ENCODE measurements at places on chromosomes 1 and 21.

GRCh38 chr1:247857985-247858619 is 1.1 kb downstream of the TRIM58 start:
- DNase-seq: no peak

- no peak for DNase-seq
Measured at GRCh38 chr1:43711049-43711448, 3.7 kb downstream of the ST3GAL3 start.

GRCh38 chr1:185110145-185110544 is 46.6 kb downstream of the TRMT1L start:
- no peak for DNase-seq

DNA sequence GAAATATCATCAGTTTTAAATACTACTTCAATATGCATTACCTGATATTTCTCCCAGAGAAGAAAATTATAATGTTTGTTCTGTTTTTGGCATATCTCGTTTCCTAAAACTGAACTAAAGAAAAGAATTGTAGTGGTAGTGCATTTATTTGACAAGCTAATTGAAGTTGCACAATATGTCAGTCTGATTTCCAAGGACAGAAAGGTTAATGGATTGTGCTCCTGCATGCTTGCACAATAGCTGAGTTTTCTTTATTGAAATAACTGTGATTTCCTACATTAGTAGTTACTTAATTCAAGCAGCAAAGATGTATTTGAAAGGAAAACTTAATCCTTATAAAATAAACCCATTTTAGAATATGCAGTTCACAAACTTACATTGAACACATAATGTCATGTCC is 2047.7 kb downstream of the NCAM2 start:
- DNase-seq: no peak

- no peak for DNase-seq
Measured at GRCh38 chr21:17900281-17900989, 81.3 kb upstream of the C21orf91 start.

DNA sequence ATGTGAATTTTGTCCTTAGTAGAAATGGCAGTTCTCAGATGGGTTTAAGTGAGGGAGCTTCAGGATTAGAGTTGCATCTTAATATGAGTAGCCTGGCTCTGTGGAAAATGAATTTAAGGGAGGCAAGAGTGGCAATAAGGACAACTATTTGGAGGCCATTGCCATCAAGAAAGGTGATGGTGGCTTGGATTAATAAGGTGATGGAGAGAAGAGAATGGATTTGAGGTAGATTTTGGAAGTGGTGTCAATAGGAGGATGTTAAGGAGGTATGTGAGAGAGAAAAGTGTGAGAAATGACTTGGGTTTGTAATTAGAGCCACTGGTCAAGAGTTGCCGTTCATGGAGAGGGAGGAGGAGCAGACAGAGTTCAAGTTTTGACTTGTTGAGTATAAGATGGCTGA is 16.3 kb downstream of the CLIC4 start:
- no peak for DNase-seq

DNA sequence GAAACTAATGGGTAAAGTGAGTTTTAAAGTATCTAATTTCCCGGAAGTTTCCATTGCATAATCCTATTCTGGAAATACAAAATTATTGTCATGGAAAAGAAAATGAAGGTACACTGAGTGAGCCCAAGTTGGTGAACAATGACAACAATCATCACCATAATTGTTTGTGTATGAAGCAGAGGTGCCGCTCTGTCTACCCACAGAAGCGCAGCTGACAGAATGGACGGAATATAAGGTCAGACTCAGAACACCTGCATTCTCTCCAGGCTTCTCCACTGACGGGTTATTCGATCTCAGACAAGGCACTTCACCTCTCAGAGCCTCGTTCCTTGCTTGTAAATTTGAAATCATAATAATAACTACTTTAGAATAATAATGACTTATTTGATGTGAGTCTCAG is 99.1 kb upstream of the NGF start:
- no peak for DNase-seq
